ENCODE measurements at places on chromosomes 4 and X.

GRCh38 chr4:26842911-26843310 lies 17.7 kb upstream of the STIM2 start:
- no peak for DNase-seq

DNA sequence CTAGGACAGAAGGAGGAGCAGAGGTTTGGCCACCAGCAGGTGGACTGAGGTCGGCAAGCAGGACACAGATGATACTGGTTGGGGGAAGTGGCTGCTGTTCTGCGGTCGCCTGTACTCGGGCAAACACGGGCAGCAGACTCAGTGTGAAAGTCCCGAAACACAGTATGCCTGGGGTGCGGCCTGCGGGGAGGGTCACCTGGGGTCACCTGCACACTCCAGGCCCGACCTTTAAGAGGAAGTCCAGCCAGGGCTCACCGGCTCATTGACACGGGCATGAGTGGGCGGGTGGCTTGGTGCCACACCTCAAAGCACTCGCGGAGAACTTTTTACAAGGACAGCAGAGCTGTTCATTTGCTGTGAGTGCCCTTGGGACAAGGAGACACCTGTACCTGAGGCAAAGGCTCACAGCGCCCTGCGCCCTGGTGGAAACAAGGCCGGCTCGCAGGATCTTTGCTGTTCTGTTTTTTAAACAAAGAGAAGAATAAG lies 71.5 kb upstream of the MXD4 start:
- DNase-seq = no peak

GRCh38 chr4:7924570-7924969 lies 15.1 kb downstream of the AFAP1 start:
- DNase-seq = no peak

- DNase-seq = no peak
Measured at GRCh38 chr4:150547154-150547838, 34.7 kb upstream of the MAB21L2 start.

GRCh38 chrX:11382930-11383329 lies 89.7 kb downstream of the AMELX start:
- DNase-seq = no peak

- DNase-seq = no peak
Measured at GRCh38 chr4:184596617-184597185, 52.5 kb downstream of the CASP3 start.

DNA sequence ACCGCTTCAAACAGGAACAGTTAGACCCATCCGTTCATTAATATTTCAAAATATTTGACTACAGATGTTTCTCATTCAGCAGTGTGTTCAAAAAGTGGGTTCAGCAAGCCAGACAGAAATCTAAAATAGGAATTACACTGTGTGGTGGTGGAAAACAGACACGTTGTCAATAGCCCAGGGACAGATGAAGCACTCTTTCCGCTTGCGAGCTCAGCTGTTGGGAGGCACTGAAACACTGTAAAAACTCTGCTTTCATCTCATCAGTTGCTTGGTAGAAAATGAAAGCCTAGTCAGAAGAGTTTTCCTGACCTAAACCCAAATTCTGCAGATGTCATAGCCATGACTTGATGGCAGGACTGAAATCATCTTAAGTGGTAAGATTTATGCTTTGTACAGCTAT lies 38.5 kb downstream of the LRP2BP start:
- peak; percentile 49 for DNase-seq

DNA sequence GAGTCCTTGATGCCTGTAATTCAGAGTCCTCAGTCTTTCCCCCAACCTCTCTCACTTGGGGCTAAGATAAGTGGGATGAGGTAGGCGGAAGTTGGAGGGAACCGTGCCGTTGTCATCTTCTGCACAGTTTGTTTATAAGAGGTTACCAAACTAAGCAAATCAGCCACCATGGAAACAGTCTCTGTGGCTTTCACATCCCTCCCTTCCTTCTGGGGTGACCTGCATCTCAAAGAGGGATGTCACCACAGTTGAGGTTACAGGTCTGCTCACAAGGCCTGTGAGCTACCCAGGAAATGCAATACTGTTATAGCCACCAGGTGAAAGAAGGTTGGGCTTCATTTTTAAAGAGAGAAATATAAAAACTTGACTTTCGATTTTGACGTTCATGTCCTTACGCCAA lies 26.3 kb downstream of the RTL5 start:
- DNase-seq = no peak

- DNase-seq = no peak
Measured at GRCh38 chr4:53039741-53040458, 177.8 kb downstream of the RASL11B start.

DNA sequence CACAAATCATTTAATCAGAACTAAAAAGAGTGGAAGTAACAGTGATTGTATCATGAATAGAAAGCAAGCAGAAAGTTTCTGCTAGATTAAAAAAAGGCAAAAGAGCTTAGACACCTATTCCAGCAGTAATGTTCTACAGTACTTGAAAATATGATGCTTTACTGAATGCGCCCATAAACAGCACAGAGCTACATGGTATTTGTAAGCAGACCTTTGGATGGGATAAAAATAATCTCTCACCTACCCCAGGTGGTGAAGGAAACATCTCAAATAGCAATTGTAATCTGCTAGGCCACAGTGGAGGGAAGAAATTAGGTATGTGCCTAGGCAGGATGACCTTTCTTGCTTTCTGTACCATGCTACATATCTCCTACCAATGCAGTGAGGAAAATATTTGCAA lies 280.9 kb upstream of the PRKX start:
- no peak for DNase-seq

DNA sequence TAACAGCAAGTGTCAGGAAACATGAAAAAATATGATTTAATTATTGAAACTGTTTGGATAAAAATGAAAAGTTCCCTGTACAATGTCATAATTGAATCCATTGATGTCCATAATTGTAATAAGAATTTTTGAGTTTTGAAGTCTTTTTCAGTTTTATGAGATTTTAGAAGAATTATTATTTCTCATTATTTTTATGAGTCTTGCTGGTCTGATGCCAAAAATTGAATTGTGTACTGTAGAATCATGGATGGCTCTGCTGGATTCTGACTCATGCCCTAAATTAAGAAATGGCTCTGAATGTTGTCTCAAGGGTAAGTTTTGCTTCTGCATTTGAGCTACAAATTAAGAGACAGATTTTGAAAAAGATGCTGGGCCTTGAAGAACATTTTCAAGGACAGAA lies 132.8 kb upstream of the MAP9 start:
- DNase-seq = peak; percentile 32

GRCh38 chrX:24202465-24203031 lies 53.0 kb downstream of the ZFX start:
- DNase-seq = no peak

DNA sequence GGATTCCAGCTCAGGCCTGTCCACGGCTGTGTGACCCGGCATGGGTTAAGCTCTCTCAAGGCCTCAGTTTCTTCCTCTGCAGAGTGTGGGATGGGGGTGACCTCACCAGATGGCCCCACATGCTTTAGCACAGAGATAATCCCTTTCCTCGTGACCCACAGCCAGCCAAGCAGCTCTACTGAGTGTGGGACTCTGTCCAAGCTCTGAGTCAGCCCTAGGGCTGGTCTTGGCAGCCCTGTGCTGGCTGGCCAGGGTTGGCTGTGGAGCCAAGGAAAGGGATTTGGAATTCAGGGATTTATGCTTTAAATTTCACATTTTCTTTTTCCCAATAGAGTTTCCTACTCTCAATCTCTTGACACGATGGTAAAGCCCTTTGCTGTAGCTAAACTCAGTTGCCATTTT lies 19.7 kb upstream of the SPON2 start:
- peak; percentile 98 for DNase-seq

GRCh38 chr4:173231916-173232315 lies 63.3 kb downstream of the GALNT7 start:
- DNase-seq = peak; percentile 26

DNA sequence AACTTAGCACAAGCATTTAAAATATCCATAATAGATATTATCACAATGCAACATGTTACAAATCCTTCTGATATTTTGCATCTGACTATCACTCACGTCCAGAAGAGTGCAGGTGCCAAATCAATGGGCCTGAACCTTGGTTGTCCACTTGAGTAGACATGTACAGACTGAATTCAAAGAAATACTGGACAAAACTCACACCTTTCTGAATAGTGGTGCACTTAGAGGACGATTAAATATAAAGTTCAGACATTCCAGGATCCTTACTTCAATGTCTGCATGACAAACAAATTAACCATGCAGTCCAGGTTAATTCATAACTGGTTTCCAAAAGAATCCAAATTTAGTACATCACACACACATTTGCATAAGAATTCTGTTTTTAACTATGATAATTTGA lies 406.0 kb upstream of the EDA2R start:
- no peak for DNase-seq

DNA sequence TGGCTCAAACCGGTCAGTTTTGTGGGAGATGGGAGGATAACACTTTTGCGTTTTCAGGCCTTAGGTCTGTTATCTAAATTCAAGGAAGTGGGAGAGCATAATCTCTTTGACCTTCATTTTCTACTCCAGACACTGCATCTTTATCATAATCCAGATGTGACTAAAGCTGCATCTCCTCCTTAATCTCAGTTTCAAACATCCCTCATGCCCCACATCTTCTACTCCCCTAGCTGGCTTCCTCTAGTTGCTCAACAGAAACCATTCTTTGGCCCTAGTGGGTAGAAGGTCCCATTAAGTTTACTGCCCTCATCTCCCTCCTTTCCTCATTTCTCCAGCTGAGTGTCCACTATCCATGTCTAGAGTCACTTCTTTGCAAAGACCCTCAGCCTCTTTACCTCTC lies 18.8 kb upstream of the RASL11B start:
- no peak for DNase-seq

DNA sequence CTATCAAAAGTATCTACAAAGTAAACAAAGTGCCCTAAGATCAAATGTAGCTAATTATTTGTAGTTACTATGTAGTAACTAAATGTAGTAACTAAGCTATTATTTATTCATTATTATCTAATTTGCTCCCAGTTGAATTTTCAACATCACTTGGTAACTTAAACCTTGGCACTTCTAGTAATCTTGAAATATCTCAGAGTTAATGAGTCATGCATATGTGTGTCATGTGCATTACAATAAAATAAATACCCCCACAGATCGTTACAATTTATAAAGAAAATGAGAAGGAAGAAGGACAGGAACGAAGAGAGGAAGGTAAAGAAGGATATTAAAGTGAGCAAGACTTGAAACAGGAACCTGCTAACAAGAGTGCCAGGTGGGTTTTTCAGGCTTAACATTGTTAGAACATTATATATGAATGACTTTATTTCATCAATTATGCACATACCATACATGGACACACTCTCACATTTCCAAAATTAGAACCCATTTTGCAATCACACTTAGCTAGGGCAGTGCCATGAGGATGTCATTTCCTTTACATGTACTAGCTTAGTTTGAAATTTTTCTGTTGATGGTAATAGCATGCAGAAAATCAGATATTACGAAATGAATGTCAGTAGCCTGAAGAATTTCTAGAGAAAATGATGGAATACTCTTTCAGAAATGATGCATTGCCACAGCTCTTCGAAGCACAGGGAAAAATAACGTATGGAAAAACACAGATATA lies 1670.4 kb upstream of the AGA start:
- DNase-seq = no peak

- DNase-seq = peak; percentile 31
Measured at GRCh38 chr4:56438766-56439165, 2.7 kb downstream of the PAICS start.

- DNase-seq = peak; percentile 5
Measured at GRCh38 chr4:87529187-87529586, at the start of gene SPARCL1. Gene SPARCL1 (minus strand): TSS chr4:87529376. CDS start chr4:87499574, 29,802 bp downstream.

- DNase-seq = peak; percentile 31
Measured at GRCh38 chrX:106932960-106933537, 12.8 kb downstream of the CLDN2 start.

- no peak for DNase-seq
Measured at GRCh38 chr4:148980782-148981480, 538.7 kb upstream of the NR3C2 start.

- no peak for DNase-seq
Measured at GRCh38 chrX:124504111-124504983, 158.0 kb downstream of the SH2D1A start.

DNA sequence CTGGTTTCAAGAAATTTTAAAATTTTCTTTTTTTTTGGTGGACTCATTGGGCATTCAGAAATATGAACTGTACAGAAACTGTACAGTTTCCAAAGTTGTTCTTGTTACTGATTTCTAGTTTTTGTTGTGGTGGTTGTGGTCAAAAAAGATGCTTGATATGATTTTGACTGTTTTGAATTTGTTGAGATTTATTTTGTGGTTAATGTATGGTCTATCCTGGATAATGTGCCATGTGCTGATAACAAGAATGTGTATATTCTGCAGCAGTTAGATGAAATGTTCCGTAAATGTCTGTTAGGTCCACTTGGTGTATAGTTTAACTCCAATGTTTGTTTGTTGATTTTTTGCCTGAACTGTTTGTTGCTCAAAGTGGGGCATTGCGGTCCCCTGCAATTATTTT lies 127.6 kb upstream of the NUDT6 start:
- DNase-seq = no peak

- peak; percentile 52 for DNase-seq
Measured at GRCh38 chrX:46841346-46841745, 4.5 kb downstream of the RP2 start.

GRCh38 chr4:152454398-152455011 lies 81.4 kb downstream of the FBXW7 start:
- peak; percentile 39 for DNase-seq

GRCh38 chr4:83556006-83556707 lies 20.2 kb downstream of the GPAT3 start:
- DNase-seq = peak; percentile 6

- DNase-seq = no peak
Measured at GRCh38 chr4:2248821-2249261, 6.9 kb upstream of the HAUS3 start.

GRCh38 chr4:96649536-96649935 lies 809.6 kb downstream of the PDHA2 start:
- DNase-seq = no peak

- DNase-seq = no peak
Measured at GRCh38 chr4:104912518-104912917, 234.2 kb upstream of the TET2 start.

GRCh38 chr4:2535376-2536192 lies 863 bp upstream of the FAM193A start:
- peak; percentile 34 for DNase-seq

DNA sequence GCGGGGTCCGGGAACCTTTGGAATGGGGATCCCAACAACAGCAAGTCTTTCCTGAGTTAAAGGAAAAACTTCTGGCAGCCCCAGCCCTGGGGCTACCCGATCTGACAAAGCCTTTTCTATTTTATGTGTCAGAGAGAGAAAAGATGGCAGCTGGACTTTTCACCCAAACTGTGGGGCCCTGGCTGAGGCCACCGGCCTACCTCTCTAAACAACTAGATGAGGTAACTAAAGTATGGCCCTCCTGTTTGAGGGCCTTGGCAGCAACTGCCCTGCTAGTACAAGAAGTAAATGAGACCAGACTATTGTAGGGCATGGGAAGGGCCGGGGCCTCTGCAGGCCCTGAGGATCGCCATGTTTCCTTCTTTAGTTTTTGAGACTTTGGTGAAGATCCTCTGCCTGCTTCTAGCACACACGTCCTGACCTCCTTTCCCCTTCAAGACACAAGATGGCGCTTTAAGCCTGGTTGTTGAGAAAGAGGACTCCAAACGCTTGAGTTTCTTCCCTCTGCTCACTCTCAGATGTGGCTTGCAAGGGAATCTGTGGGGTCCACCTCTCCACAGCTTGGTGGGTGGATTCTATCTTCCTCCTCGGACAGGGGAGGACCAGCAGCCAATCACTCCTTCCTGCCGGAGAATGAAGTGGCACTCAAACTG lies 18.5 kb upstream of the DRD5 start:
- DNase-seq = peak; percentile 72

- DNase-seq = no peak
Measured at GRCh38 chrX:78957049-78957767, 12.0 kb downstream of the P2RY10 start.

GRCh38 chr4:177964061-177964460 lies 521.8 kb upstream of the AGA start:
- no peak for DNase-seq

GRCh38 chr4:15878011-15878410 lies 60.5 kb downstream of the FGFBP1 start:
- DNase-seq = no peak
